ENCODE measurements at places on chromosomes 11 and 22.

- no peak for DNase-seq
These were observed 13.9 kb downstream of the IFITM10 start for GRCh38 chr11:1736447-1736992.

GRCh38 chr11:72224564-72225410, at the start of gene INPPL1:
INPPL1 (plus strand) TSS chr11:72224767; CDS start chr11:72224985, 218 bp downstream.
- DNase-seq: peak; percentile 48

DNA sequence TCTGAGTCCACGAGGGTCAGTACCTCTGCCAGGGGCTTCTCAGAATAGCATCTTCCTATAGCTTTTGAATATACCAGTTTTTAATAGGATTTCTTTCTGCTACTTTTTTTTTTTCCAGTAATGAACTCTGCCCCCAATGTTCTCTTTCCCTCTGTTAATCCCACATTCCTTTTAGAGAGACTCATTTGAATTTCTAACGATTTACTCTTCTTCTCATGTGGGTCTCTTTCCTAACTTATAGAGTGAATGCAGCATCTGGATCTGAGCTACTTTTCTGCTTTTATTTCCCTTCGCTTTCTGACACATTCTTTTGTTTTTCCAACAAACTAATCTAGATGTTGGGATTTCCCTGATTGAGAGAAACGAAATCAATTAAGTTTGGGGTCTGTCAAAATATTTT, 71.4 kb downstream of the INSC start:
- DNase-seq: no peak

GRCh38 chr22:44199866-44200265, 19.1 kb downstream of the PARVG start:
- DNase-seq: no peak

GRCh38 chr11:13012056-13012661, 3.0 kb downstream of the RASSF10 start:
- DNase-seq: no peak

GRCh38 chr11:117544130-117544800, 216.6 kb downstream of the CEP164 start:
- DNase-seq: no peak

DNA sequence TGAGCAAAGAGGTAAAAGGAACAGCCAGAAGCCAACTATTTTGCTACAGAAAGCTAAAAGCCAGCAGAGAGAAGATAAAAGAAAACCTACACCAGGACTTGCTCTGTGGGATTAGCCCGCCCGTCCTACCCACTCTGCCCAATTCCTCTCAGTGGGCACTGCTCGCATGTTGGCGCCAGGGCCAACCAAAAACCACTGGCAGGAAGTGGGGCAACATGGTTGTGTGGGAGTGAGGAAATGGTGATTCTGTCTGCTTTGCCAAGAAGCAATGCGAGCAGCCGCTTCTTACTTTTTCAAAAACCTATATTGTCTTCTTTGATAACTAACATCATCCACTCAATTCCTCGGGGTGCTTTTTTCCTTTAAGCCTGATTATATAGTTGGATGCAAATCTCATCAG, 14.2 kb upstream of the APOA1 start:
- DNase-seq: peak; percentile 78

- no peak for DNase-seq
These were observed 4.7 kb upstream of the SLC35C1 start for GRCh38 chr11:45800261-45800660.

- DNase-seq: no peak
These were observed 3.1 kb upstream of the TM7SF2 start for GRCh38 chr11:65108469-65109123.

- no peak for DNase-seq
These were observed 40.0 kb downstream of the CACNG2 start for GRCh38 chr22:36663561-36663960.

DNA sequence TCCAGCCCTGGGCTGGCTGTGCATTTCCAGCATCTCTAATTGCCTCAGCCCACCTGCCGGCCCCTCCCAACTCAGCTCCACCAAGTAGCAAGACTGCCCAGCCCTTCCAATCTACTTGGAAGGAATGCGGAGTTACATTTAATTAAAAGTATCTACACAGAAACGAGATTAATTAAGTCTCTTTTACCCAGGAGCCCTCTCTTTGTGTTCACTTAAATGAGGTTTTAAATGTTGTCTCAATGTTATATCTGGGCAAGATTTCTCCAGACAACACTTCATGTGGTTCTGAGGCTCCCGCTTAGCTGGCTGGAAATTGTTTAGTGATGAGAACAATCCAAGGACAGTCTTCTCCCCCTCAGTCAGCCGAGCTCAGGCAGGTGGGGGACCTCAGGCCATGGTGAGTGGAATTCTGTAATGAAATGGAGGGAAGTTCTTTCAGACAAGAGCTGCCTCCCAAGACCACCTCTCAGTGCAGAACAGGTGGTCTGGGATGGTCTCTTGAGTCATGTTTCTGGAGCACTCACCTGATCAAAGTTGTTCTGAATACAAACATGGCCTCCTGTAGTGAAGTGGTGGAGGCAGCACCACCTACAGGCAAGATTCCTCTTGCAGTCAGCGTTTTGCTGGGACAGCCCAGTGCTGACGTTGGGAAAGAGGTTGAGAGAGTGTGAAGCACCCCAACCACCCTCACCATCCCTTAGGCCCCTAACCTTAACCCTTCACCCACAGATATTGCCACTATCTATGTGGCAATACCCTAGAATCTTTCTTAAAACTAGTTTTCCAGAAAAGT, 371.6 kb downstream of the CADM1 start:
- DNase-seq: no peak

DNA sequence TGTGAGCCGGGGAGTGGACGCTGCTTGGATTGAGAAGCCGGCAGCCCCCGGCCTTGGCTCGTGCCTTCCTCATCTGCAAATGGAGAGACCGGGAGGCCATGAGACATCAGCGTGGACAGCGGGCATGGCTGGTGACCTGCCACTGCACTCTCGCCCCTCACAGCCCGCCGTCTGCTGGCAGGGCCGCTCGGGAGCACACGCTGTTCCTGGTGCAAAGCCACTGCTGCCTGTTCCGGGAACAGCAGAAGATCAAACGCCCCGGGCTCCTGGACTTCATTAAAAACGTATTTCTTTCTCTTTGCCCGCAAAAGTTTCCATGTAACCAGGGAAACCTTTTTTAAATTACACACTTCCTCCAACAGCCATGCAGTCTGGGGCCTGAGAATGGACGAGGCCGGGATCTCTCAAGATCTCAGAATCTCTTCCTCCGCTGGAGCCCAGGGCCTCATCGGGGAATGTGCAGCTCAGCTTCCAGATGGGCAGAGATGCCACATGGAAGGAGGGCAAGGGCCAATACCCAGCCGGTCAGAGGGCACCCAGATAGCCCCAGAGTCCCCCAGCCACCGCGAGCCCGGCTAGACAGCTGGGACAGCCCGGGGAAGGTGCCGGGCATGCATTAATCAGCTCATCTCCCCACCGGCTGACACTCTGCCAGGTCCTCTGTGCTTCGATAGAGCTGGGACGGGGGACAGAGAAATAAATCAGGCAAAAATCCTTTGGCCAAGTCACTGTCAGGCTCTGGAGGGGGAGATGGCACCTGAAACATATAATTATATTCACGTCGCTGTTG, 62.8 kb upstream of the PRR5 start:
- peak; percentile 48 for DNase-seq

Measured in suppressor macrophage treated with lipopolysaccharide for 4 hours (primary cell).